ENCODE measurements at places on chromosomes 11 and 22.
A peak's percentile ranks its signal among the peaks of the same experiment; 100 is the strongest.

GRCh38 chr11:8309311-8309710 lies 45.6 kb upstream of the LMO1 start:
- no peak for DNase-seq

- no peak for DNase-seq
These were observed 31.6 kb upstream of the KCNQ1OT1 start for GRCh38 chr11:2731130-2732125.

- DNase-seq = no peak
These were observed 128.0 kb downstream of the RBFOX2 start for GRCh38 chr22:35900483-35901168.

- no peak for DNase-seq
These were observed 66.3 kb downstream of the NCAPD3 start for GRCh38 chr11:134157451-134157850.

GRCh38 chr22:41271787-41272186 lies 14.2 kb downstream of the RANGAP1 start:
- DNase-seq = no peak

- DNase-seq = no peak
These were observed 85.0 kb upstream of the EIF3D start for GRCh38 chr22:36613958-36614357.

DNA sequence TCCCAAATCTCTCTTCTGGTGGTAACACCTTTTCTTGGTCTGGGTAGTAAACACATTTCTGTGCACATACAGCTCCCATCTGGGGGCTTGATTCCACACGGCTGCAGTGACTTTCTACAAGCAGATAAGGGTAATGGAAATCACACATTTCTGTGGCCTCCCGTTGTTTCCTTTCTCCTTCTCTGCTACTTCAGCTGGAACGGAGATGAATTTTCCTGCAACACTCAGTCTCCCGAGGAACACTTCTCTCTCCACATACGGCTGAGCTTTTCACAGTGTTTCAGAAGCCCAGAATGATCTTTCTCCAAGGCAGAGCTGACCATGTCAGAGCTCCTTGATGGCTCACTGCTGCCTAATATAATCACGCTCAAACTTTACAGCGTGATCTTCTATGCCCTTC lies 364.3 kb upstream of the NARS2 start:
- DNase-seq = no peak

DNA sequence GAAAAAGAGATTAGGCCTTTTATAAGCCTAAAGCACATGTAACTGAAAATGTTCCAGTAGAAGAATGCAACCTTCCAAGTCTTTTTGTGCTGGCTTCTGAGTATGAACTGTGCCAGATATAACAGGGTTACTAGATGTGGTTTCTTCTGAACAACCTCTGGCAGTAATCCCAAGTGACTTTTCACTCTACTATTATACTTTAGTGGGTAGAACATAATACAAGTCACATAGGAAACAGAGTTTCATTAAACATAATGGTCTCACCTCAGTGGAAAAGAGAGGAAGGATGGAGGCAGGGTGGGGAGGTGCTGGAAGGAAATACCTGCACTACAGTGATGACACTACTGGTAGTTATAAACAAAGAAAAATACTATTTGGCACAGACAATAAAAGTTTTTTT lies 81.3 kb downstream of the PHF21A start:
- no peak for DNase-seq

DNA sequence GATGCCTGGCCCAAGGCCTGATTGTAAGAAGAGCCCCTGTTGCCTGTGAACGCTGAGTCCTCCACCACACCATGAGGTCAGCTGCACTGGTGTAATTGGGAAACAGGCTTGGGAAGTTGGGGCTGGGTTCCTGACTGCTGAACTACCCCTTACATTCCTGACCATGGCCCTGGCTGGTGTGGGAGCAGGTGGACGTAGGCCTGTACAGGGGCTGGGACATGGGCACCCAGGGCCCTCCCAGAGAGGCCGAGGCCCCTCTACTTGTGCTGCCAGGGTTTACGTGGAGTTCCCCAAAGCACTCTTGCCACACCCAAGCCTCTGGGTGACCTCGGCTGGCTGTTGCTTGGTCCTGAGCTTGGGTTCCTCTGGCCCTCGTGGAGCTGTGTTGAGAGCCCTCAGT lies 5.4 kb downstream of the RELT start:
- DNase-seq = peak; percentile 66

GRCh38 chr22:38497869-38498268 lies 8.2 kb downstream of the DDX17 start:
- no peak for DNase-seq

- DNase-seq = no peak
These were observed 86.1 kb downstream of the GRM5 start for GRCh38 chr11:88979641-88980040.
